A549 treated with CORT108297 at 1 μM for 4 hours (cell line): ENCODE measurements at places on chromosomes 5 and 9. TPM values are rescaled to one million over a fixed set of nuclear protein-coding genes. Genes with fewer than 3 reads are reported as not detected.

Gene GAS1
- 0.05 to 0.15 TPM (median 0.11 TPM) in 5 replicates for total RNA-seq

Gene PRUNE2
- total RNA-seq, result 0.02 to 0.03 TPM in 2 of 5 replicates, not detected in the others

Gene PCDHB3
- 0.06 to 1.8 TPM (median 0.06 TPM) in 3 of 5 replicates, not detected in the others for total RNA-seq

Gene ADRA1B
- 12.7 to 19.1 TPM (median 16.6 TPM) in 5 replicates for total RNA-seq

Gene SNCAIP
- total RNA-seq, result 0.03 to 0.05 TPM in 2 of 5 replicates, not detected in the others

Gene PPIC
- 16.0 to 17.2 TPM (median 17.1 TPM) in 5 replicates for total RNA-seq

Gene TEK
- 0.02 to 0.06 TPM (median 0.03 TPM) in 5 replicates for total RNA-seq

Gene SLC34A1
- total RNA-seq, result 0.02 TPM in 1 of 5 replicates, not detected in the others

Gene MARCOL
- total RNA-seq, result not detected in 5 replicates

Gene ZBED3
- total RNA-seq, result 3.1 to 3.5 TPM (median 3.3 TPM) in 5 replicates

Gene CNTNAP3B
- total RNA-seq, result 15.1 to 19.2 TPM (median 16.9 TPM) in 5 replicates

Gene CIZ1
- total RNA-seq, result 75.2 to 92.1 TPM (median 88.1 TPM) in 5 replicates

Gene FCN2
- not detected in 5 replicates for total RNA-seq

Gene NEUROG1
- not detected in 5 replicates for total RNA-seq

Gene PWWP2A
- total RNA-seq, result 8.0 to 11.5 TPM (median 10.7 TPM) in 5 replicates

Gene GCNT1
- 2.4 to 4.3 TPM (median 3.0 TPM) in 5 replicates for total RNA-seq

Gene NKD2
- total RNA-seq, result 13.7 to 19.1 TPM (median 18.3 TPM) in 5 replicates

Gene TUSC1
- 4.3 to 8.3 TPM (median 7.7 TPM) in 5 replicates for total RNA-seq

Gene BTNL8
- total RNA-seq, result not detected in 5 replicates

Gene PCDH12
- total RNA-seq, result 0.01 to 0.09 TPM (median 0.02 TPM) in 3 of 5 replicates, not detected in the others

Gene VCAN
- total RNA-seq, result 10.5 to 16.5 TPM (median 13.9 TPM) in 5 replicates

Gene ADGRD2
- not detected in 5 replicates for total RNA-seq

Gene FAM174A
- total RNA-seq, result 11.8 to 17.4 TPM (median 13.8 TPM) in 5 replicates

Gene OLFM1
- total RNA-seq, result 9.5 to 11.5 TPM (median 10.4 TPM) in 5 replicates

Gene SPATA31D1
- not detected in 5 replicates for total RNA-seq

Gene PCDHA11
- total RNA-seq, result 0.08 to 0.40 TPM (median 0.10 TPM) in 5 replicates

Gene KCNV2
- total RNA-seq, result not detected in 5 replicates

Gene GNAQ
- total RNA-seq, result 14.0 to 17.8 TPM (median 16.7 TPM) in 5 replicates

Gene SHC3
- 0.32 to 0.59 TPM (median 0.54 TPM) in 5 replicates for total RNA-seq
